ENCODE measurements at places on chromosomes 13 and 19.

GRCh38 chr19:33811246-33811645, 14.6 kb downstream of the KCTD15 start:
- DNase-seq: no peak

- DNase-seq: no peak
These were observed 1.4 kb downstream of the EPS8L1 start for GRCh38 chr19:55077106-55077505.

DNA sequence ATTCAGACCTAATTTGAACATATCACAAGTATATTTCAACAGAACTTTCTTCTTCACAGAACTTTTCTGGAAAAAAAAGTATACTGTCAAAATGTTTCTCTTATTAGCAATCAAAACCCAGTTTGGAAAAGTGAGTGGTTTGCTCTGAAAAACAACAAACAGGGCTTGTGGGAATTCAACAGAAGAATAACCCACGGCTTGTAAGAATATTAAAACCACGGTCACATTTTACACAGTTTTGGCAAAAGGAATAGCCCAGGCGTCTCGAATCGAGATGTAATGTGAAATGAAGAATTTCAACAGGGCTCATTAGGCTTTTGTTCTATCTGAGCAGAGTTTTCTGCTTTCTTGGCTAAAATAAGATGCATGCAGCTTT, 70.7 kb downstream of the COL4A2 start:
- DNase-seq: no peak

DNA sequence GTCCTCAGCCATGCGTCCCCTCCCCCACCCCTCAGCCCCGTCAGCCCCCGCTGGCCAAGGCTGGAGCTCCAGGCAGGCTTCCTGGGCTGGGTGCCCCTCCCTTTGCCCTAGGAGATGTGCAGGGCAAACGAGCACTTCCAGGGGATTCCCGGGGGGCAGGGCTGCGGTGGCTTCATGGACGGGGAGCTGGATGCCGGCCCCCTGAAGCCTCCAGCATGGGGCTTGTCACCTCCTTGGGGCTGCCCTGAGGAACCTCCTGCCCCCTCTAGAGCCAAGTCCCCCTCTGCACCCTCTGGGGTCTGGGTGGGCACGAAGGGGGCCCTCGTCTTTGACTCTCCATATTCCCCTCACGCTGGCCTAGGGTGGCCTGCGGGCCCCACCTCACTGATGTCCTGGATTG, 25.4 kb upstream of the SLC7A10 start:
- no peak for DNase-seq

GRCh38 chr13:40596484-40596883, 70.0 kb downstream of the FOXO1 start:
- no peak for DNase-seq

GRCh38 chr13:30021611-30022010, 171.2 kb upstream of the UBL3 start:
- DNase-seq: no peak

- DNase-seq: no peak
These were observed 95.7 kb upstream of the UBL3 start for GRCh38 chr13:29946093-29946492.

- no peak for DNase-seq
These were observed 13.3 kb upstream of the AKAP8L start for GRCh38 chr19:15432018-15432494.

- DNase-seq: no peak
These were observed 22.8 kb downstream of the HAUS8 start for GRCh38 chr19:17052439-17052838.

GRCh38 chr19:46179076-46179759, 31.2 kb downstream of the IGFL2 start:
- DNase-seq: no peak

DNA sequence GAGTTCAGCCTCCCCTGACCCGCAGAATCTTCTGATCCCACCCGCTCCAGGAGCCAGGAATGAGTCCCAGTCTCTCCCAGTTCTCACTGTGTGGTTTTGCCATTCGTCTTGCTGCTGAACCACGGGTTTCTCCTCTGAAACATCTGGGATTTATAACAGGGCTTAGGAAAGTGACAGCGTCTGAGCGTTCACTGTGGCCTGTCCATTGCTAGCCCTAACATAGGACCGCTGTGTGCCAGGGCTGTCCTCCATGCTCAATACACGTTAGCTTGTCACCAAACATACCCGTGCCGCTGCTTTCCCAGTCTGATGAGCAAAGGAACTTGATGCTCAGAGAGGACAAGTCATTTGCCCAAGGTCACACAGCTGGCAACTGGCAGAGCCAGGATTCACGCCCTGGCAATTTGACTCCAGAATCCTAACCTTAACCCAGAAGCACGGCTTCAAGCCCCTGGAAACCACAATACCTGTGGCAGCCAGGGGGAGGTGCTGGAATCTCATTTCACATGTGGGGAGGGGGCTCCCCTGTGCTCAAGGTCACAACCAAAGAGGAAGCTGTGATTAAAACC, 1.1 kb upstream of the APOE start:
- no peak for DNase-seq

DNA sequence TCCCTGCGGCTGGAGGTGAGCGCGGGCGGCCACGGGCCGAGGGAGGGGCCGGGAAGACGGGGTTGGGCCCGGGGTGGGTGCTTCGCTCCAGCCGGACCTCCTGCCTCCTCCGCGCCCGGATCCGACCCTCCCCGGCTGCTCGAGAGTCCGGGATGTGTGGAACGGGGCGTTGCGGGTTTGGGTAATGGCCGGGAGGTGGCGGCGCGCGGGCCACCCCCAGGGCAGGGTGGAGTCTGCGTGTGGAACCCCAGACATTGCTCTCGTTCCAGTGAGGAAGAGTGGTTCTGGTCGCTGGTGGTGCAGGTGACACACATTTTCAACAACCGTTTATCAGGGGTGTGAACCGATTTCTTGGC, 38.8 kb downstream of the ARHGEF7 start:
- no peak for DNase-seq

GRCh38 chr13:106186366-106187030, 349.0 kb downstream of the EFNB2 start:
- DNase-seq: no peak

GRCh38 chr13:51698352-51698751, 105.6 kb downstream of the DHRS12 start:
- no peak for DNase-seq

GRCh38 chr19:40006273-40006691, 9.4 kb downstream of the ZNF546 start:
- DNase-seq: no peak

DNA sequence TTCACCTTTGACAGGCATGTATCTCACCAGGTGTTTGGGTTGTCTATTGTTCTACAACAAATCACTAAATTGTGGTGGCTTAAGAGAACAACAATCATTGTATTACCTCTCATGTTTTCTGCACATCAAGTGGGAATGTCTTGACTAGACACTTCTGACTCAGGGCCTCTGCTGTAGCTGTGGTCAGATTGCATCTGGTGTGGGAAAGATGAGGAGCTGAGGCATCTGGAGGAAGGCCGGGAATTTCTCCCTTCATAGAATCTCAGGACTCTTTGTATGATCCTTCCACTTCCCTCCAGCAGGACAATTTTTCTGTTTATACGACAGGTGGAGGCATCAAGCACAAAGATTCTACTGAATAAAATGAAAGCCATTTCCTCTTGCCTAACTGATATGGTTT, 511.8 kb upstream of the NBEA start:
- no peak for DNase-seq

GRCh38 chr13:63481334-63481733, 2065.7 kb upstream of the PCDH20 start:
- DNase-seq: no peak

GRCh38 chr19:45677351-45678230, 9.6 kb downstream of the GIPR start:
- DNase-seq: no peak

GRCh38 chr13:61253105-61253877, 162.4 kb downstream of the PCDH20 start:
- DNase-seq: no peak

DNA sequence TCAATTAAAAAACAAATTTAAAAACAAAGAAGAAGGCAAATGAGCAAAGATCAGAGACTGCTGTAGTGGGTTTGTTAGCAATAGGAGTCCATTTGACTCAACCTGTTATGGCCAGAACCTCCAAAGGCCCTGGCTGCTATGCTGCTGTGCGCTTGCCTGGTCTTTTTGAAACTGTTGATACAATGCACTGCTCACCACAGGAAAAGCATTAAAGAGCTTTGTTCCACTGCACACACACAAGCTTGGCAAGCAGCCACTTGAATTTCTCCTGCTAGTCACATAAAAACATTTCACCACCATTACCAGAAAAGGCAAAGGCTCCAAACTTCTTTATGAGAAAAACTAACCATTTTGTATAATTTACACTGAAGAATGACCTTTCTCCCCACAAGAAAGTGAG, 132.2 kb downstream of the FREM2 start:
- no peak for DNase-seq

- DNase-seq: no peak
These were observed 8.6 kb downstream of the PDX1 start for GRCh38 chr13:27928353-27928804.

DNA sequence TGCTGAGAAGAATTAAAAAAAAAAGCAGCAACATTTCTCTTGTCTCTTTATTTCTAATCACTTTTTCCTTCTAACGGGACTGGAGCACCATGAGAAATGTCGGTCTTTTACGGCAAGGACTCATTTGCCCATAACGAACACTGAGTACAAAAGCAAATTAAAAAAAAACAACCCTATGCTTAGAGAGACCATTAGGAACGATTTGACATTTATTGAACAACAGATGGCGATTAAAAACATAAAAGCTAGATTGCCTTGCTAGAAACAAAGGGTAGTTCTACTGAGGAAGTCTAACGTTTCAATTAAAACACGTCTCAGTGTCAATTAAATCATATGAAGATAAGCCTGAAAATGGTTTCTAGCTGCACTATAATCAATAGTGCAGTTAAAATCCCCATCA, 51.1 kb downstream of the OLFM4 start:
- DNase-seq: no peak

- no peak for DNase-seq
These were observed 22.3 kb upstream of the XPO4 start for GRCh38 chr13:20924758-20925394.

DNA sequence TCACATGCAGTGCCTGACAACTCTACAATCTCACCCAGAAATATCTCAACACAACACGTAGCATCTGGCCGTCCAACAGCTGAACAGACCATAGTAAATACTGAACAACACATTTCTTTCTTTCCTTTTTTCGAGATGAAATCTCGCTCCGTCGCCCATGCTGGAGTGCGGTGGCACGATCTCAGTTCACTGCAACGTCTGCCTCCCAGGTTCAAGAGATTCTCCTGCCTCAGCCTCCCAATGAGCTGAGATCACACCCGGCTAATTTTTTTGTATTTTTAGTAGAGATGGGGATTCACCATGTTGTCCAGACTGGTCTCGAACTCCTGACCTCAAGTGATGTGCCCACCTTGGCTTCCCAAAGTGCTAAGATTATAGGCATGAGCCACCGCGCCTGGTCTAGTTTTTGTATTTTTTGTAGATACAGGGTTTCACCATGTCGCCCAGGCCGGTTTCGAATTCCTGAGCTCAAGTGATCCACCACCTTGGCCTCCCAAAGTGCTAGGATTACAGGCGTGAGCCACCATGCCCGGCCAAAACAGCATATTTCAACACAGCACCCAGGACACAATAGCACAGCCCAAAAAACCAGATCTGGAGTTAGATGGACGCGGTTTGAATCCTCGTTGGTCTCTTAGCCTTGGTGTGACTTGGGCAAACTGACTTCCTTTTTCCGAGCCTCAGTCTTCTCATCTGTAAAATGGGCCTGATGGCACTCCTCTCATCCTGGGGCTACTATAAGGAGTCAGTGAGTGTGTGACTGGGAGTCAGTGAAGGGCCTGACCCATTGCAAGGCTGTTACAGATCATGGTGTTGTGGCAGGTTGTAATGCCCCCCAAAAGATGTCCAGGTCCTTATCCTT, 22.6 kb downstream of the CYP2A6 start:
- DNase-seq: no peak

DNA sequence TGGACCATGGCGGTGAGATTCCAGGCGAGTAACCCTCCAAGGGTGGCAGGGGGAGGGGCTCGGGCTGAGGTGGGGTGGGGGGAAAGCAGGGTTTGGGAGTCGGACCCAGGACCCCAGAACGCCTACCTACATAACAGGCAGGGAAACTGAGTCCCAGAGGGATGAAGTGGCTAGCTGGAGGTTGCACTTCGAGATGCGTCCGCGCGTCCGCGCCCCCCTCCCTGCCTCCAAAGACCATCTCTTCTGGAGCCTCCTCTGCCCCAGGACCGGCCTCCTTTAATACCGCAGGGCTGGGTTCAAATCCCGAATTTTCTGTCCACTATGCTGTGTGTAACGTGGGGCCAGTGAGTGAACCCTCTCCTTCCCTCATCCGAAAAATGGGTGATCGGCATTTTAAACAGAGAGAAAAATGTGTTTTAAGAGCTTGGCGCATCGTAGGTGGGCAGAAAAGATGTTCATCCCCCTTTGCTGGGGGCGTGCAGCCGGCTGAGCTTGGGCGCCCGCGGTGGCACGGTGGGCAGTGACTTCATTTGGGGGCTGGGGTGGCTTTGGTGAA, 13.8 kb downstream of the TJP3 start:
- DNase-seq: no peak

DNA sequence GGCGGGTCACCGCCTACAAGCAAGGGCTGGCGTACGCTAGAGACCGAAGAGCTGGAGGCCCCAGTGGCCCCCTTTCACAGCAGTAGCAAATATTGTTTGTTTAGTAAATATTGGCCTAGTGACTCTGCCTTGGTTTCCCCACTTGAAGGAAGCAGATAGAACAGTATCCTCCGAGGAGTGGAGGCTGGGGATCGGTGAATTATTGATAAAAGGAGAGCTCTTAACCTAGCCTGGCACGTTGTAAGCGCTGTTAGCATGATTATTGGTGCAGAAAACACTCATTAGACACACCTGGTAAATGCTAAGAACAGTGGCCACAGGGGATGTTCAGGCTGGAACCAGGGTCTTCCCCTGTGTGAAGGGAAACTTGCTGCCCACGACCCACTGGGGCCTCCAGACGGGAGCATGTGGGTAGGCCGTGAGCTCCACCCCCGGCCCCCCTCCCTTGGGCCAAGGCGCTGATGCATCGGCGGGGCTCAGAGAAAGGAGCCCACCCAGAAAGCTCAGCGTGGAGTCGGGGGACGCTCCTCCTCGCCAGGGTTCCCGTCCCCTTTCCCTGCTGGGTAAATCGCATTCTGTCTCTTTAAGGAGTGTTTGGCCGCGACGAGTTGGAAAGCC, 2.3 kb downstream of the IER2 start:
- no peak for DNase-seq

- DNase-seq: no peak
These were observed 114.8 kb upstream of the TDRD3 start for GRCh38 chr13:60282186-60282585.

DNA sequence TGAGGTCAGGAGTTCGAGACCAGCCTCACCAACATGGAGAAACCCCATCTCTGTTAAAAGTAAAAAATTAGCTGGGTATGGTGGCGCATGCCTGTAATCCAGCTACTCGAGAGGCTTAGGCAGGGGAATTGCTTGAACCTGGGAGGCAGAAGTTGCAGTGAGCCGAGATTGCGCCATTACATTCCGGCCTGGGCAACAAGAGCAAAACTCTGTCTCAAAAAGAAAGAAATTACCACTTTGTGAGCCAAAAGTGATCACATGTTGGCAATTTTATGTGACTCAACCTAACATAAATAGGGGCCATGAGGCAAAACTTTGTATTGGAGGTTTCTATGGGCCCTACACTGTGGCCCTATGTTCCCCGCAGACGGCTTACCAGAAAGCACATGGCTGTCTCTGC, 72.2 kb downstream of the MAP4K1 start:
- no peak for DNase-seq

GRCh38 chr13:101627556-101627943, 175.1 kb downstream of the ITGBL1 start:
- no peak for DNase-seq

GRCh38 chr13:31409678-31410356, 210.0 kb downstream of the B3GLCT start:
- DNase-seq: no peak

GRCh38 chr19:16141043-16141442, 2.4 kb upstream of the HSH2D start:
- no peak for DNase-seq
